Ammon's horn (tissue), 1 donor: ENCODE measurements at places on chromosomes 5 and 9.
A peak's percentile ranks its signal among the peaks of the same experiment; 100 is the strongest.

- peak; percentile 65 for DNase-seq
Observed at GRCh38 chr9:89278997-89279739, 31.8 kb upstream of the CKS2 start.

DNA sequence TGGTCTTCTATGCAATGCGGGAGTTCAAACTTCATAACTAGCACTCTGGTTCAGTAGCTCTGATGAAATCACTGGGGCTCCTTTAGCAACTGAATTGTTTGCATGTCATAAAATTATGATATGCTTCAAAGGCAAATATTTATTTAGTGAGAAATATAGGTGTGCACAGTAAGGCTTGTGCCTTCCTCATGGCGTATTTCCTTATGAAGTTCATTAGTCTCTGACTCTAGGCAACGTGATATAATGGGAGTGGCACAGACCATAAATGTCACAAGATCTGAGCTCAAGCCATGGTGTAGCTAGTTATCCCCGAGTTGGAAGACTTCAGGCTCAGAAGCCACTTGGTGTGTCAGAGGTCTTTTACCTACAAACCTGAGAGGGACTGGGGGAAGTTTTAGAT is 35.5 kb downstream of the PIP5K1B start:
- DNase-seq: no peak

DNA sequence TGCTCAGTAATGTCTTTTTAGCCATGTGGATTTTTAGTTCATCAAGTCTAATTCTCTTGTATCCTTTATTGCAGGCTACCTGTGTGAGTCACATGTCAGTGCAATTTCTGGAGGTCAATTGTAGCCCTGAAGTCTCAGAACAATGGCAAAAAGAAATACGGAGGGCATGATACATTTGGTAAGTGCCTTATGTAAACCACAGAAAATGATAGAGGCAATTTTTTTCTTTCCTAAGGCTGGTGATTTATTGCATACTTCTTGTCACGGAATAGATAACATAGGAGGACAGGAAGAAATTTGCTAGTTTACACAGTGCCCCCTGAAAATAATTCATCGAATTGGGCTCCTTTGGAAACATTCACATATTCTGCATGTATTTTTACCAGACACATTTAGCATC is 235.9 kb downstream of the DMRTA1 start:
- no peak for DNase-seq

- DNase-seq: no peak
Observed at GRCh38 chr5:25618821-25619220, 974.0 kb upstream of the CDH10 start.

- DNase-seq: no peak
Observed at GRCh38 chr5:19917588-19918122, 70.3 kb downstream of the CDH18 start.

- no peak for DNase-seq
Observed at GRCh38 chr5:103019804-103020203, 100.1 kb downstream of the GIN1 start.

DNA sequence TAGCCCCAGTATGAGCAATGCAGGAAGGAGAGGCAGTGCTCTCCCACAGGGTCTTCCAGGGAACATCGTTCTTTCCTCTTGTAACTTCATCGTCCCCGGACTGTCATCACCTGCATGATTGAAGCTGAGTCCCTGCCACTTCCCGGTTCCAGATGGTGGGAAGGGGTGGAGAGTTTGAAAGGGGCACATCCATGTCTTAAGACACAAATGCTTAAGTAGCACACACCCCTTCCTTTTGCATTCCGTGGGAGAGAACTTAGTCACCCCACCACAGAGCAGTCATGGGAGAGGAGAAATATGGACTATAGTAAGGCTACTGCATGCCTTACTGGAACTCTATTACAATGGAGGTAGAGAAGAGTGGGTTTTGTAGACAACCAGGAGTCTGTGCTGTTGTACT is 165.3 kb upstream of the GAS1 start:
- no peak for DNase-seq

DNA sequence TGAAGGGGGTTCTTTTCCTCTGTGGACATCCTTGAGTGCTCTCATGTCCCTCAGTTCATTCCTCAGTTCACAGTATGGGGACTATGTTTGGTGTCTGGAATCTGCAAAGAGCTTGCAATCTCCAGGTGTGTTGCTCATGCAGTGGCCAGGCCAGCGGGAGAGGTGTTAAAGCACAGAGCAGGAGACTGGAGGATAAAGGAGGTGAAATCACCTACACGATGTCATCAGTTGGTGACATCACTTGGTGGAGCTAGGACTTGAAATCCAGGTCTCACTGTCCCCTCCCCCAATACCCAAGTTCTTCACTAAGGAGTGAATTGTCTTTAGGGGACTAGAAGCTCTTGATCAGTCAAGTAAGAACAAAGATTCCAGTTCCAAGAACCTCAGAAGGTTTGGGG is 197.3 kb upstream of the ZNF618 start:
- DNase-seq: no peak
